ENCODE measurements at places on chromosomes 7 and 10.

GRCh38 chr7:47819607-47819920, 128.7 kb downstream of the PKD1L1 start:
- DNase-seq, result no peak

DNA sequence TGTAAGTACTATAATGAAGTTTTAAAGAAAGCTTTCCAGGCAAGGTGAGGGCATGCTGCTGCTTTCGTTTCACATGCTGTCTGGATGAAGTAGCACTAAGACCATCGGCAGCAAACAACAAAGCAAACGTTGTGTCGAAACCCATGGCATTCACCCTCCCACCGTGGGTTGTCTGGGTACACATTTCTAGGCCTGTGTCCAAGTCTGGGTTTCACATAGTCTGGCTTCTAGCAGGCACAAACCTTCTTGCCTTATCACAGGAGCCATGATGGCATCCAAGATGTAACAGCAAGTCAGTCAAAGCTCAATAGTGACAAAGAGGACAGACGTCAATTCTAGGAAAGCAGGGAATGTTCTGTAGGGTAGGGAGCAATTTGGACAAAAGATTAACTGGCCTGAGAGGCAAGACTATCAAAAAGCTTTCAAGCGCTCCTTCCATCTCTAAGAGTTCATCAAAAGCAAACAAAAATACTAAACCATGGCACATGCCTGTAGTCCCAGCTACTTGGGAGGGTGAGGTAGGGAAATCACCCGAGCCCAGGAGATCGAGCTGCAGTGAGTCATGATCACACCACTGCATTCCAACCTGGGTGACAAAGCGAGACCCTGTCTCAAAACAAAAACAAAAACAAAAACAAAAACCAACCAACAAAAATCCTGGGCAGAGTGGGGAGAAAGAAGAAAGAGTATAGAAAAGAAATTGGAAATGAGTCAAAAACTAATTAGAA, 42.7 kb downstream of the PAXIP1 start:
- no peak for DNase-seq

DNA sequence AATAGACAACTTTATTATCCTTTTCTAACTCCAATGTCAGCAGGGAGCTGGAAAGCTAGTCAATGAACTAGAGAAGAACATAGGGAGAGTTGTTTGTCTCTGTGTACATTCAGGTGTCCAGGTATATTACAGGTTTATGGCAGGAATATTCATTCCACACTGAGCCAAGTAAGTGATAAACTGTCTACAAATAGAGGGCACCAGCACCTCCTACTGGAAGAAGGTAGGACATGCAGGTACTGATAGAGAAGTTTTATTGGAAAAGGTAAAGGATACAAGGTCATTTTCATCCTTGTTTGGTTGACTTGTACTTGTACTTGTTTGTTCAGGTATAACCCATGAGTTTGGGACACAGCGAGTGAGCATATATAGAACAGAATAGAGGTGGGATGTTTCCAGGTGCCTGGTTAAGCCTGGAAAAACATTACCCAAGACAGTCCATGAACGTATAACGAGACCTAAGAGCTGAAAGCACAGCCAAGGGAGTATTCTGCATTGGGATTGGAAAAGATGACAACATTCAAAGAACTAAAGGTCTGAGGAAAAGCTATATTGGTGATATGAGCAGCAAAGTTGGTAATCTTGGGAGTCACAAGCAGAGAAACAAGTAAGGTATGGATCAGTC, 61.4 kb upstream of the PPP1R3C start:
- DNase-seq, result no peak

- DNase-seq, result peak; percentile 69
Observed at GRCh38 chr7:28473571-28474281, 61.4 kb downstream of the CREB5 start.

GRCh38 chr7:108911016-108911415, 341.3 kb downstream of the DNAJB9 start:
- DNase-seq, result no peak

DNA sequence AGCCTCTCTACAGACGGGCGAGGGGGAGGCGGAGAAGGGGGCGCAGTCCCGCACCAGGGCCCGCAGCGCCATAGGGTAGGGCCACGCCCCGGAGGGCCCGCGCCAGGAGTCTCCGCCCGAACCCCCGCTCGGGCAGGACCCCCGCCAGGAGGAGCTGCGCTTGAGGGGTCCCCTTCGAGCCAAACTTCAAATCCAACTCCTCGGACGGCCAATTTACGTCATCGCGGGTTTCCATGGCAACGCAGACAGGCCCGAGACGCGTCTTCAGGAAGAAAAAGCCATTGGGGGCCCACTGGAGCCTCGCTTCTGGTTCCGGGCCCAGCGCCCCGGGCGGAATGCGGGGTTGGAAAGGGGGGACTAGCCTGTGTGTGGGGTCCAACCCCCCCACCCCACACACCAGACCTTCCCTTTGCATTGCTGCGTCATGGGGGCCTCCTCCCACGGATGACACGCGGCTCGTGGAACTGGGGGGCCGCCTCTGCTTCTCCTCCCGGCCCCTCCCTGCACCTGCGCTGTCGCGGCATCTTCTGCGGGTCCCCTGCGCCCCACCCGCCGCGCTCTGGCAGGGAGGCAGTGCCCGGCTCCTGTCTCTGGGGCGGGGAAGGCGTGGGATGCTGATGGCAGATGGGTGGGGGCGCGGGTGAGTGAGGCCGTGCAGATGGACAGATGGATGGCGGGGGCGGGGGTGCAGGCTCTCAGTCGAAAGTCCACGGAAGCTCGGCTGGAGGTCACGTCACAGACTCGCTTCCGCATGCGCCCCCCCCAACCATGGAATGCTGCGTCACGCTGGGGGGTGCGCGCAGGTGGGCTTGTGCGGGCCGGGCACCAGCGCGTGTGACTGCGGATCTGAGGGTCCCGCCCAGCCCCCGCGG, 1.2 kb downstream of the CALY start:
- DNase-seq, result peak; percentile 85

GRCh38 chr7:42100156-42100508, 136.9 kb downstream of the GLI3 start:
- DNase-seq, result no peak

- DNase-seq, result peak; percentile 82
Observed at GRCh38 chr10:72274730-72275350, 1.1 kb downstream of the DDIT4 start.

- DNase-seq, result peak; percentile 79
Observed at GRCh38 chr7:32958046-32959025, 1.1 kb downstream of the FKBP9 start.

DNA sequence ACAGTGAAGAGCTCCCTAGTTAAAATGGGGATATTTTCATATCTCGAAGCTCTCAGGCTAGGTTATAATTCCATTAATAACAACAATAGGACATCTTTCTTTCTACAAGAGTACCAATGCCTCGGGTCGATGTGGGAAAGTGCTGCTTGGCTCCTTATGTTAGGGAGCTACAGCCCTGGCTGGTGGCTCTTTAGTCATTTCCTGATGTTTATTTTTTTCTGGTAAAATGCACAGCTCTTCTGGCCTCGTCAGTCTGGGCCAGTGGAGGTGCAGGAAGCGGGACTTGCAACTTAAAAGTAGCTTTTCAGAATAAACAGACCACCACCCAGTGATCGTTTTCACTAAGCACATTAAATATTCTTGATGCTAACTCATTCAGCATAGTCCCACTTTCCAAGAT, 58.3 kb downstream of the MKX start:
- no peak for DNase-seq

- DNase-seq, result no peak
Observed at GRCh38 chr10:31704195-31704594, 224.4 kb downstream of the ARHGAP12 start.

DNA sequence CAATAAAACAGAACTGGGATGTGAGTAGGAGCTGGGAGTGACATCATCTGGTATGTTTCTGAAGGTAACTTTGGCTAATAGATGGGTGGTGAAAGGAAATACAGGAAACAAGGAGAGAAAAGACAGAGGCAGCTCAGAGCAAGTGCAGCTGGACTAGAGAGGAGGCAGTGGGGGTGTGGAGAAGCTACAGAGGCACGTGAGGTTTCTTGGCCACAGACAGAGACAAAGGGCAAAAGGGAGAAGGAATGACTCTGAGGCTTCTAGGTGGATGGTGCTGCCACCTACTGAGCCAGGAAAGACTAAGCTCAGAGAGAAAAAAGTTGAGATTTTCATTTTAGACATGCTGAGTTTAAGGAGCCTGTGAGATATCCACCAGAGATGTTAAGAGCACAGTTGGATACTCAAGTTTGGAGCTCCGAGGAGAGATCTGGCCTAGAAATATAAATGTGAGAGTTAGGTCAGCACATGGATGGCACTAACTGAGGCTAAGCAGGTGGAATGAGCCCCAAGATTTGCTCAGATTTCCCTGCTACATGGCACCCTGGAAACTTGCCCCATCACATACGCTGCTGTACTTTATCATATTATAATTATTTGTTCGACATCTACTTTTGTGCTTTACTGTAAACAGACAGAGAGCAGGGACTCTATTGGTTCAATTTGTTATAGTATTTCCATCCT, 293.0 kb upstream of the IMMP2L start:
- peak; percentile 85 for DNase-seq

GRCh38 chr10:21285207-21285606, 240.3 kb downstream of the SKIDA1 start:
- DNase-seq, result no peak

DNA sequence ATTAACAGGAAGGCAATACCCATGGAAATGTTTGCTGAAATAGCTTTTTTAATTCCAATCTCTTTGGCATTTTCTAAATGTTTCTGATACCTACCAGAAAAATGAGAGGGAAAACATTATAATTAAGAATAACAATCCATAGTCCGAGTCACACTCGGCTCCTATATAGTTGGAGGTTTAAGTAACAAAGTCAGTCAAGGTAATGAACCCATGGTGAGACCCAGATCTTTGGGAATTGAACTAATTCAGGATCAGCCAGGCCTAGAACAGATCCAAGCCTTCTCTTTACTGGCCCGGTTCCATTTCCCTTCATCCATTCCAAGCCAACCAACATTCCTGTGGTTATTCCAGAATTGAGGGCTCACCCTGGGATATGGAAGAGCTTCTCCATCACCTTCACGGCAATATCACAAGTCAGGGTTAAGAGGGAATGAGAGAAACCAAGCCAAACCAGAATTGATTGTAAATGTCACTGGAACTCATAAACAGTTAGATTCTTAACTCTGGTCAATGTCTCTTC, 28.3 kb downstream of the ABCB4 start:
- DNase-seq, result no peak

DNA sequence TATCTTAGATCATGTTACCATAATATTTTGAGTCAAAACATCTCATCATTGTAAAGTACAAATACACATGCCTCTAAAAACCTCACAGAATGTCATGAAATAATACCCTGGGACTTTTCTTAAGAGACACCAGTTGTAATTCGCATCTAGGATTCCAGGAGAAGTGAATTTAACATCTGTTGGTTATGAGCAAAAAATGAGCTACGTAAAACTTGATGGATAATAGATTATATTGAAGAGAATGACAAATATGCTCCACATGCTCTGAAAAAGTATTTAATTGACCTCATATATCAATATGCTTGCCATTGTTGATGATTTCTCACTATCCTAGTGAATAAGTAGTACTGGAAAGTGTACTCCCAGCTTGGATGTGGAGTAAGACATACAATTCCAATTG, 227.0 kb downstream of the BBS9 start:
- DNase-seq, result peak; percentile 92

GRCh38 chr10:113825791-113826190, 28.1 kb downstream of the DCLRE1A start:
- DNase-seq, result no peak

GRCh38 chr10:35416619-35417312, 80.5 kb downstream of the CCNY start:
- DNase-seq, result peak; percentile 65

DNA sequence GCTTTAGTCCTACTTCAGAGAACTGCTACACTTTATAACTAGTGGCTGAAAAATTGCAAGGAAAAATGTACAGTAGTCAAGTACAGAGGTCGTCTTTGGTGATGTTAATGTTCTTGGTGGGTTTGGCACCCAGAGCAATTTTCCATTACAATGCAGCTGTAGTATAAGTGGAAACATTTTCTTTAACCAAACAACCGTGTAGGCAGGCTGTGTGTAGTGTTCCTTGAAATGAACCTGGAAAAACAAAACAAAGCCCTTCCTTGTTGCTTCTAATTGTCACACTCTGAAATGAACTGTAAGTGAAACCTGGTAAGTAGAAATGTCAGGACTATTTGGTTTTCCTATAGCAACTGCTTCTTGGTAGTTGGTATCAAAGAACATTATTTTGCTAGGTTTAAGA, 256.9 kb downstream of the MDFIC start:
- DNase-seq, result peak; percentile 57

DNA sequence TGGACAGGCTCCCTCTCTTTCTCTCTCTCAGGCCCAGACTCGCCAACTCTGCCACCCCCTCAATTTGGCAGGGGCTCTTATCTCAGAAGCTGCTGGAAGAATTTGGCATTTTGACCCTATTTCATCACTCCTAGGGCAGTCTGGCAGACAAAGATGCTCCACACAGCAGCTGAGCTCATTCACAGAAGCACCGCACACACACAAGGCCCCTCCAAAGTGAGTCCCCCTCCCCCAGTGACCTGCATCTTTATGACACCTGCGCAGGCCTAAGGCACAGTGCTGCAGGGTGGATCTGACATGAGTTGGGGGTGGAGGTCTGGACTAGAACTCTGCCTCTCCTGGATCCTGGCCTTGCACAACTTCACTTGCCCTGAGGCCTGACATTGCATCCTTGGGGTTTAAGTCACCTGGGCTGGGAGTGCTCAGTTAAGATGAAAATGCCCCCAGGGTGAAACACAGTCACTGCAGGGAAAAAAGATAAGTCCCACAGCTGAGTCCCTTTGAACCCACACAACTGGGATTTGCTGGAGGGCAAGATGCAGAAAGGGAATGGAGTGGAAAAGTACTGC, 41.1 kb upstream of the DUSP5 start:
- no peak for DNase-seq

GRCh38 chr10:45513551-45513950, 139.5 kb downstream of the ALOX5 start:
- peak; percentile 69 for DNase-seq

DNA sequence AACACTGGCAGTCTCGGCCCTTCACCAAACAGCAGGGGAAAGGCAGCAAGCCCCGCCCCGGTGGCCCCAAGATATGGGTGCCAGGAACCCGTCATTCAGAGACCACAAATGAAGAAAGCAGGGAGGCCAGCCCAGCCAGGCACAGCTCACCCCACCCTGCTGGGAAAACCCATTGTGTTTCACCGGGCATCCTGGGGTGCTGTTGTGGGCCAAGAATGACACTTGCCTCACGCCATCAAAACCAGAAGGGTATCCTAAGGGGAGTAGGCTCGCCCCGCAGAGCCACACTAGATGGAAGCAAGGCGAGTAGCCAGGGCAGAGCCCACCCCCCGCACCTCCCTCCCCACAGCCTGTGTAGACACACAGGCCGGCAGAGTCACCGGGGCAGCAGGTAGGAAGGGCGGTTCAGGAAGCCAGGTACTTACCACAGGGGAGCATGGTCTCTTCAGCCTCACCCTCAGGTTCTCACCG, 72.5 kb upstream of the KCNMA1 start:
- DNase-seq, result no peak

GRCh38 chr10:127451628-127452027, 97.5 kb upstream of the NPS start:
- no peak for DNase-seq

- DNase-seq, result no peak
Observed at GRCh38 chr7:121285066-121285667, 43.6 kb upstream of the WNT16 start.

Data from muscle of leg (tissue), 16 donors.